ENCODE measurements at places on chromosomes 7 and 10.

DNA sequence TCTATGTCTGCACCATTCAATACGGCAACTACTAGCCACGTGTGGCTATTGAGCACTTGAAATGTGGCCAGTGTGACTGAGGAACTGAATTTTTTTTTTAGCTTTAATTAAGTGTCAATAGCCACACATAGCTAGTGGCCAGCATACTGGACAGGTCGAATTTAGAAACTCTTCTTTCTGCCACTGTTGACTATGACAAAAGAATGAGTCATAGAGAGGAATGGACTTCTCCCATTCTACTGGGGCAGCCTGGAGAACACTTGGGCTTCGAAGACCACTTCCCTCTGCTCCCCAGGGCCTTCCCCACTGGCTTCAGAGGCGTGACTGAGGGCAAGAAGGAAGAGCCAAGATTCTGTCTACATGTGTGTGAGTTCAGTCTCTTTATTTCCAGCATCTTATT is 137.5 kb downstream of the SNX10 start:
- no peak for DNase-seq

- no peak for DNase-seq
Measured at GRCh38 chr7:40598915-40599314, 464.1 kb downstream of the SUGCT start.

- no peak for DNase-seq
Measured at GRCh38 chr10:102669206-102670064, 25.2 kb downstream of the TRIM8 start.

DNA sequence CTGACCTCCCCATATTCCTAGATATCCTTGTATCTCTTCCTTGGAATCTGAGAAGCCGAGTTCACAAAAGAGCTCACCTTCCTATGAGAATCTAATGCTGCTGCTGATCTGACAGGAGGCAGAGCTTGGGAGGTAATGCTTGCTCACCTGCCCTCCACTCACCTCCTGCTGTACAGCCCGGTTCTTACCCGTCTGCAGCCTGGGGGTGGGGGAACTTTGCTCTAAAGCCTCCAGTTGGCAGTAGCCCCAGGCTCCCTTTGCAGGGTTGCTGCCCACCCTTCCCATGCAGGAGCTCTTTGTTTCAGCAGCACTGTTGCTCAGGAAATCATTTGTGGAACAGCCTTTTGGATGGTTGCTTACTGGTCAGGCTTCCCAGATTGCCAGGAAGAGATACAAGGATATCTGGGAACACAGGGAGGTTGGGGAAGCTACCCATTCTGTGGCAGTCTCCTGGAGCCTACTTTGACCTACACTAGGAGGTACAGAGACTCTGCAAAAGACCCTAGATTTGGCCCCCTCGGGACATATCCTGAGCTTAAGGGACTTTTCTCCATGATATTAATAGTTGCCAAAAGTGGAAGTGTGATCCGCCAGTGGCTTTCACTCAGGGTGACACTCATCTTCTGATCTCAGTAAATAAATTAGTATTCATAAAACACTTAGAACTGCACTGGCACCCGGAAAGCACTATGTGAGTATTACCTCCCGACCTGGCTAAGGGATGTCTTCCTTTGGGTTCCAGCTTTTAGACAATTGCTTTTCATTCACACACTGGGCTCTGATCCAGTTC is 363.7 kb upstream of the PODXL start:
- no peak for DNase-seq

- no peak for DNase-seq
Measured at GRCh38 chr10:12418725-12419261, 69.4 kb downstream of the CAMK1D start.

DNA sequence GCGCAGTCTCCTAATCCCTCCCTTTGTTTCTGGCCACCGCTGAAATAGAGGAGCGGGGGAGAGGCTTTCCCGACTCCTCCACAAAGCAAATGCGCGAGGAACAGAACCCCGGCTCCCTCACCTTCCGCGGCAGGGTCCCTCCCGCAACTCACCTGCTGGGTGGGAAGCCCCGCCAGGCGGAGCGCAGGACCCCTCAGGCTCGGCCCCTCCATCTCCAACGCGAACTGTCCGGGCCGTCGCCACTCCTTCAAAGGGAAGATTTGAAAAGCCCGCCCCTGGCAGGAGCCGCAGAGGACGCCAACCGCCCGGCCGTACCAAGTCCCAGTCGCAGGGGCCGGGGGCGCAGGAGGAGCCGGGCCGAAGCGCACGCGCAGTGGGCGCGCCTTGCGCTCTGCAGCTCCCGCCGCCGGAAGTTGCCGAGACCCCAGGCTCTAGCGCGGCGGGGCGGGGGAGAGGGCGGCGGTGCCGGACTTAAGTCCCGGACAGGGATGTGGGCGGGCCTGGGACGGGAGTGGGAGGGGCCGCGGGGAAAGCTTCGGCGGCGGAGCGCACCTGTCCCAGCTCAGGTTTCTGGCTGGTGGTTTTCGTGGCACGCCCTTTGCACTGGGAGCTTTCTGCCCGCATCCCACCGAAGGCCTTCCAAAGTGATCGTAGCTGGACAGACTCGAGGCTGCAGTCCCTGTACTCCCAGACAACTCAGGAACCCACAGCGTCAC is at the start of gene RTKN2:
TSS of gene RTKN2 (minus strand) at position 446 of the 716 bp plus-strand sequence. CDS start at position 212, 234 bp downstream.
- DNase-seq: peak; percentile 62

DNA sequence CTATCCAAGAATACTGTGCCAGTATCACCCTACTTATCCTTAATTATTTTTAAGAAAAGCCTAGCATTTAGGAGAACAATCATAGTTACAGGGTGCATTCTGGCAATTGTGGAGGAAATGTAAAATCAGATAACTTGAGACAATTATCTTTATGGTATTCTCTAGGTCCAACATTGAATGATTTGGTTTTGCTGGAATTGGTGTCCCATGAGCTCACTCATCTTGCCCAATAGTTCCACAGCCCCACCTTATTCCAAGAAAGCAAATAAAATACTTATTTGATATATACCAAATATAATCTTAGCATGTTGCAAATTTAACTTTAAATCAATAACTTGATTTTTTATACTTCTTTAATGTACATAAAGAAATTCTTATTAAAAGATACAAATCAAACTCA is 65.3 kb downstream of the DGKB start:
- peak; percentile 50 for DNase-seq

DNA sequence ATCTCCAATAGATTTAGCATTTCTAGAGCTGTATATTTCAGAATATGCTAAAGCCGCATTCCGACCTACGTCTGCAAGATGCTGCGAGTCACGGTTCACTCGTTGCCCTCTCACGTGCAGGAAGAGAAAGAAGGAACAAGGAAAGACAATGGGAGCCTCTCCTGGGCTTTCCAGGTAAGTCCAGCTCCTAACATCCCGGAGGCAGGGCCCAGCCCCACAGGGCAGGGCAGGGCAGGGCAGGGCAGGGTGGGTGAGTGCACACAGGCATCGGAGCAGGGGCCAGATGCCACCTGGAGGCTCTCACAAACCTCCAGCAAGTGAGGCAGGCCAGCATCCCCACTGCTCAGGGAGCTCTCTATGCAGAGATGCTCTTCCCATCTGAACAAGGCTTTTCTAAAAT is 50.8 kb downstream of the VOPP1 start:
- DNase-seq: no peak

- DNase-seq: peak; percentile 38
Measured at GRCh38 chr7:141558544-141559183, 7.5 kb downstream of the AGK start.

DNA sequence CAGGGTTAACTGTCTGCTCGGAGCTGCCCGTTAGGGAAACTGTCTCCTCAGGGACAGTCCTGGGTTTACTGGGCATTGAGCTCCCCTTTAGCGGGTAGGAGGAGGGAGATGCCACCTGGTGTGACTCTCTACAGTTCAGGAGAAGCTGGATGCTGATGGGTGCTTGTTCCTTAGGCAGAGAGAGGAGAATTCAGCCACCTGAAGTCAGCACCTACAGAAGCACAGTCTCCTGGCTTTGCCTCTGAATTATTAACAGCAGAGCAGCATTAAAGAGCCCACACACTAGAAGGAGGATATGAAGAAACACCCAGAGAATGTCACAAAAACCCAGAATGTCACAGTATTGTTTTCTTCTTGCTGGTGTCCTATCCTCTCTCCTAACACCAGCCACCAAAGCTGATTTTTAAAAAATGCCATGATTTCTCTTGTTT is 696 bp downstream of the GIMAP4 start:
- DNase-seq: no peak

DNA sequence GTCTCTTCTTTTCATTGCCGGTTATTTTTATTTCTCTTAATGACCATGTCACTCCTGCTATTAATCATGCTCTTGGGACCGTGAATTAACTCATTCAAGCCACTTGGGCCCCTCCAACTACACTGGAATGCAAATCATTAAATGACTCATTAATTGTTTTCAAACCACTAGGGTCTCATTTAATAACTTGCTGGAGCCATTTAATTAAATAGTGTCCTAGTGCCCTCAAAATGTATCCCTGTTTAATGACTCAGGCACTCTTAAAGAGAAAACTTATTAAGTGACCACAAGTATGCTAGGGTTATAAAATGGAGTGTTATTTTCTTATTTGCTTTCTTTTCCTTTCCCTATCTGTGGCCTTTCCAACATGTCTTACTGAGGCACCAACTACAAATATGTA is 73.0 kb downstream of the PLXDC2 start:
- DNase-seq: no peak

DNA sequence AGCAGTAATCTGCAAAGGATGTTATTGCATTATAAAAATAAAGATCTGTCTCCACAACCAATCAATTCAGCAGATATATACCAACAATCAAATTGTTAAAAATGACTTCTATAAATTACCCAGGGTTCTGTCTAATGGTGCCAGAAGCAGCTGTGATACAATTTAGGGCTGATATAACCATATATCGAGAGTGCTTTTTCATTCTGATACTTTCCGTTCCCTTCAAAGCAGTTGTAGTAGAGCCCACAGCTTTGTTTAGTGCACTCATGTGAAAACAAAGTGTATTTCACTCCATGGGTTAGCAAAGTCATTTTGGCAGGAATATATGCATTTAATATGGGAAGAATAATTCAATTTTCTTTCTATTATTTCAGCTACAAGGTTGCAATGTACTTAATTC is 83.1 kb upstream of the CHCHD3 start:
- no peak for DNase-seq

- DNase-seq: no peak
Measured at GRCh38 chr10:80646366-80646765, 108.7 kb downstream of the SH2D4B start.

DNA sequence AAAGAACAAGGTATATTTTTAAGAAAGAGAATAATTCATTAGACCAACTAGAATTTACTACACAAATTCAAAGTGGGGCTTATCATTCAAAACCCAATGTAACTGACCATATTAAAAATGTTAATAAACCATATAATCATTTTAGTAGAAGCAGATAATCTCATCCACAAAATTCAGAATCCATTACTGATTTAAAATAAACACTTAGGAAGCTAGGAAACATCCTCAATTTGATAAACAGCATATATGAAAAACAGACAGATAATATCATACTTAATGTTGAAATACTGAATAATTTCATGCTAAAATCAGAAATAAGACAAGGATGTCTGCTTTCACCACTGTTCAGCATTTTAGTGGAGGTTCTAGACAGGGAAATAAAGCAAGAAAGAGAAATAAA is 902.8 kb upstream of the PHF14 start:
- no peak for DNase-seq

GRCh38 chr10:34403512-34403911 is 411.6 kb downstream of the PARD3 start:
- DNase-seq: no peak

- DNase-seq: peak; percentile 9
Measured at GRCh38 chr10:110506448-110506847, 8.7 kb downstream of the DUSP5 start.
